ENCODE measurements at places on chromosomes 4 and X.

DNA sequence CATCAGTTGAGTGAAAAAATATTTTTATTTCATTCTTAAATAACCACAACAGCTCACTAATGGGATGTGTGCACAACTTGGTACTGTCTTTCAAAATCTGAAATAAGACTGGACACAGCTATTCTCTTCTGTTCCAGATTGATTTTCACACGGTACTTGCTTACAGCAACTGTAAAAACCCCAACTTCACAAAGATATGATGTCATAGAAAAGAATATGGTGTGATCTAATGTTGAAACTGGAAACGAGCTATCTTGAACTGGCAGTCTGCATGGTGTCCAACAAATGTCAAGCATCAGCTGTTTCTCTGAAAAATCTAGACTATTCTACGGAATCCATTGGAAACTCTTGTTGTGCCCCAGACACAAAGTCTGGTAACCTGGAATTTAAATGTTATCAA lies 14.7 kb downstream of the HELQ start:
- DNase-seq: no peak

DNA sequence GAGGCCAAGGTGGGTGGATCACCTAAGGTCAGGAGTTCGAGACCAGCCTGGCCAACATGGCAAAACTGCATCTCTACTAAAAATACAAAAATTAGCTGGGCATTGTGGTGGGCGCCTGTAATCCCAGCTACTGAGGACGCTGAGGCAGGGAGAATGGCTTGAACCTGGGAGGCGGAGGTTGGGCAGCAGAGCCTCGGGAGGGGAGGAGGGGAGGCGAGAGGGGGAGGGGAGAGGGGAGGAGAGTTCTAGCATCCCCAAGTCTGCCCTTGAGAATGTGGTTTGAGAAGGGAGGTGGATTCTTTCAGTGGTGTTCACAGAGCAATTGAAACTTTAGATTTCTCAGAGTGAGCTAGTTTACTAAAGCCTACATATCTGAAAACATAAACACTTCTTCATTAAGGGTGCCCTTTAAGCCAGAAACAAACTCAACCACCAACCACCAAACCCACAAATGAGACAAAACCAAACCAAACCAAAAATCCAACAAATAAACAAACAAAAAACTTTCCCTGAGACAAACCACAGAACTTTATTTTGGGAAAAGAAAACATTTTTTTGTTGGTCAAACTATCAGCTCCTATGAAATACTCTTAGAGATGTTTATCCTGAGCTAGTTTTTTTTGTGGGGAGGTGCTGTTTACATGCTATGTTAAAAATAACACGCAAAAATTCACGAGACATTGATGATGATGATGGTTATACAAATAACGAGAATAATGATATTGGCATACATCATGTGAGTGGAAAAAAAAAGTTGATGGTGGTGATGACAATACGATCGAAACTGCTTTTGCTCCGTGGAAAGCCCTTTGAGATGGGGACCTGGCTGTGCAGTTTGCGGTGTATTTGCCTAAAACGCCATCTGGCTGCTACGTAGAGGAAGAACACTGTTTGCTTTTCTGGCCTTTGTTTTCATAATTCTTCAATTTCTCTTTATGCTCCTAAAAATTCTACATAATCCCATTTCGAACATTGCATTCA lies 98.2 kb upstream of the PRKX start:
- peak; percentile 58 for DNase-seq

DNA sequence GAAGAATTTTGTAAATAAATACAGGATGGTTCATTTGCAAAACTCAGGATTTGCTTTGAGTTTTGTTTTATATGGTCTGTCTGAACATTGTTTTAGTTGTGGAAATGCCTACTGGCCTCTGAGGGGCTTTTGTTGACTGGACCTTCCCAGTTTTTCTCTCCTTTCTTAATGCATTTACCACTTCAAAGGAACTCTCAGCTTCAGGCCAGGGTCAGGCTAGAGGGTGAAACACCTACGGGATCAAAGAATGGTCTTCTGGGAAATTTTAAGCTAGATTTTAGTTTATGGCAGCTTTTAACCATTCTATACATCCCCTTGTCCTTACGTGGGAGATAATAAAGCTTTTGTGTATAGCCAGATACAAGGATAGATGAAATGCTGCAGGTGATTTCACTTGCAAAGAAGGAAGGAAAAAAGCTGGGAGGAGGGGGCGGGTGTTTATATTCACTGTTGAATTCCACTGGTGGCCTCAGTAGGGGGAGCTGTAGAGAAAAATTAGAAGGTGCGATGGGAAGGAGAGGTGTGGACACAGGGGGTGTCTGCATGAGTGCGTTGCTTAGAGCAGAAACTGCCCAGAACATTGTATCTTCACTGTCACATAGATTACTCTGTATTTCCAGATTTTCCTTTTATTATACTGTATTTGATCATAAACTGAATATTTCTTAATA lies 151.8 kb downstream of the TSPAN5 start:
- no peak for DNase-seq

GRCh38 chr4:38099908-38100407 lies 139.8 kb downstream of the PTTG2 start:
- no peak for DNase-seq

DNA sequence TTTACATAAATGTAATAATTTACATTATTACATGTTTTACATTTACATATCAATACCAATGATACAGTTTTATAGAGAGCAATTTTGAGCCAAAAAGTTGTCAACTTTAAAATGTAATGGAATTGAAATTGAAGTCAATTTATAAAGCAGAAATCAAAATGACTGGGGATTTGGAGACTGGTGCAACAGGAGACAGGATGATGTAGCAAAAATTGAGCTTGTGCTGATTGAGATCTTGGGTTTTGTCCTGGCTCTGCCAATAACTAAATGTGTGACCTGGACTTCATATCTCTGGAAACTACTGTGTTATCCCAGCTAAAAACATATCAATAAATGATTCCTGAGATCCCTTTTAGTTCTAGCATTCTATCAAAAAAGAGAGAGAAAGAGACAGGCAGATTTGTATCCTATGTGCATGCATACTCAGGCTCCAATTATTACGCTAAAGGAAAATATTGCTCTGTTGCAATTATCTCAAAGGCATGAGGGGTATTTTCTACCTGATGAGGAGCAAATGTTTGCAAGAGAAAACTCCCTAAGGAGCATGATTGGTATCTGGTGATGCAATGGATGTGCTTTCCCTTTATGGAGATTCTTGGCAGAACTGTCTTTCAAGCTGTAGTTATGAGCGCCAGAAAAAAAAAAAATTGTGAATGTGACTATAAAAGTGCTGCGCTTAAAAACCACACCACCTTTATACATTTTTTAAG lies 14.7 kb downstream of the EXOC1L start:
- DNase-seq: no peak

- no peak for DNase-seq
Measured at GRCh38 chr4:53592122-53592521, 836 bp upstream of the LNX1 start.

DNA sequence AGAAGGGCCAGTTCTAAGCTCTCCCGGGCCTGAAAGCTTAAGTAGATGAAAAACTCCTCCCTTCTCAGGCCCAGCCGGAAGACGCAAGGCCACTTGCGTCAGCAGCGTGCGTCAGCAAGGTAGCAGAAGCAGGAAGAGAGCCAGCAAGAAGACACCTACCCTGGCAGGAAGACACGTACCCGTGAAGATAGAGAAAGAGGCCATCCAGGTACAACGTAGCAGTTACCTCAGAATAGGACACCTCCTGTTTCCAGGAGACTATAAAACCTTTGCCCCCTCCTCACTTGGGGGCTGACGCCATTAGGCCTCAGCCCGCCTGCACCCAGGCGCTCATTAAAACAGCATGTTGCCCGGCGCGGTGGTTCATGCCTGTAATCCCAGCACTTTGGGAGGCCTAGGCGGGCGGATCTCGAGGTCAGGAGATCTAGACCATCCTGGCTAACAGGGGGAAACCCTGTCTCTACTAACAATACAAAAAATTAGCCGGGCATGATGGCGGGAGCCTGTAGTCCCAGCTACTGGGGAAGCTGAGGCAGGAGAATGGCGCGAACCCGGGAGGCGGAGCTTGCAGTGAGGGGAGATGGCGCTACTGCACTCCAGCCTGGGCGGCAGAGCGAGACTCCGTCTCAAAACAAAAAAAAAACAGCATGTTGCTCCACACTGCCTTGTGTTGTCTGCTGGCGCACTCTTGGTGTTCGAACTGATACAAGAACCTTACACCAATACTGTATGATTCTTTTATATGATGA lies 242.7 kb upstream of the NWD2 start:
- DNase-seq: no peak

- no peak for DNase-seq
Measured at GRCh38 chrX:38991656-38992440, 190.6 kb downstream of the MID1IP1 start.

GRCh38 chrX:47650164-47651042 lies at the start of gene ELK1:
Gene ELK1, minus strand, starts transcription at chrX:47650563. Its CDS starts 9,122 bp downstream, at chrX:47641441.
- peak; percentile 98 for DNase-seq

DNA sequence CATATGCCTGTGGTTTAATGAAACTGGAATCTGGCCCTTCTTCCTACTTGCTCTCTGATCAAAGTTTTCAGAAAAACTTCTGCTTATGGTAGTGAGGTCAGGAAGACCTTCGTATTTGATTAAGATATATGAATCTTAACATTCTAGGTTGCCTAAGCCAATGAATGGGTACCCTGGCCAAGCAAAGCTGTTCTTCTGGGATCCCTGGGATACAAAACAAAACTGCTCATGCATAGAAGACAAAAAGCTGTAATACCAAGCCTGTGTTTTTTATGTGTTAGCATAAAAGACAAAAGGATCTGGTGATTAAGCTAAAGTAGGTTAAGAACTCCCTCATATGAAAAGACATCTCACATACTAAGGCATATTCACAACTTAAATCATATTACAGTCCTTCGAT lies 21.6 kb downstream of the ANKRD17 start:
- DNase-seq: no peak

DNA sequence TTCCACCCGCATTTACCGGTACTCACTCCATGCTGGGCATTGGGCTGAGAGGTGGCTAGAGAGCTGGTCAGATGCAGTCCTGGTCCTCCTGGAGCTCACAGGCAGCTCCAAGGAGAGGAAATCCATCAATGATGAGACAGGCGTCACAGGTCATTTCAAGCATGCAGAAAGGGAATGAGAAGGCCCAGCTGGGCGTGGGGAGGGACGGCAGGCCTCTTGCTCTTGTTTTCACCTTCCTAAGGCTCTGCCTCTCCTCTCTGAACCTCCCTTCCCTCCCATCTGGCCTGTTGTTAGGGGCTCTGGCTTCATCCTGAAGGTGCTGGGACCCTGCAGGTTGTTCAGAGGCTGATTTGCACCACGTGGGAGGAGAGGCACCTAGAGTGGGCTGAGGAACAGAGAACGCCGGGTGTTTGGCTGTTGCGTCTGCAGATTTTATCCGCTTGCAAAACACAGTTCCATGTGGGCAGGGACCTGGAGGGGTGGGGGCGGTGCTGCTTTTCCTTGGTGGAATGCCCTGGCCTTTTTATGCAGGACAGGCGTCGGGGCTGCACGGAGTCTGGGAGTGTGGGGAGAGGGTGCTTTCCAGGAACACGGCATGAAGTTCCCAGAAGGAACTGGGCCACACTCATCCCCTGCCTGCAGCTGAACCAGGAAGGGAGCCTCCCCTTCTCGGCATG lies 81.5 kb upstream of the PSAPL1 start:
- no peak for DNase-seq

GRCh38 chrX:920234-920799 lies 289.7 kb downstream of the SHOX start:
- DNase-seq: no peak

DNA sequence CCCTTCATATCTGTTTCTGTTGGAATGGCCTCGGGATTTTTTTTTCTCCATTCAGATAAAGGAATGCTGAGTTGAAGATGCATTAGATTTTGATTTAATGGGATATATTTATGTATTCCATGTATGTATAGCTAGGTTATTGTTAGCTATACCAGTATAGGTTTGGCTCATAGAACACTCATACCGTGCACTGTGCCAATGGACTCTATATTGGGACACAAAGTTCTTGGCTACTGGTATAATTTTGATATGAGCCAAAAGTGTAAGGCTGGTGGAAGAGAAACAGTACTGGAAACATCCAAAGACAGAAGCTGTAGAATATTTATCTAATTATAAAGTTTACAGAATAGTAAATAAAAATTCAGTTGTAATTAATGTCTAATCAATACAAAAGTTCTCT lies 1912.1 kb downstream of the STIM2 start:
- DNase-seq: no peak

- DNase-seq: no peak
Measured at GRCh38 chr4:1058198-1058996, 47.0 kb downstream of the FGFRL1 start.

DNA sequence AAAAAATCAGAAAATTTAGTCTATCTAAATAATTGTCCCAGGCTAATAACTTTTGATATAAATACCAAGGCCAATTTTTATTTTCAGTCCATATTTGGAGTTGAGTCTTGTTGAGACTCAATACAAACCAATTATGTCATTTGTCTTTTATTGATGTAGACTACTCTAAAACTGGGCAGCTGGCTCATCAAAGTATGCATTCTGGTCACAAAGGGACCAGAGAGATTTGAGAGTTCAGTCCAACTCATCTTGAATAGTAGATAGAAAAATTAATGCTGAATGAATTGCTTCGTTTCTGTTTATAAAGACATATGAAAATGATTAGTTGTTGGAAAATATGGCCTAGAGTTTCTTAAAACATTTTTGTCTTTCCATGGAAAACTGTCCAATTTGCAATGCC lies 412.5 kb upstream of the KLHL4 start:
- no peak for DNase-seq

DNA sequence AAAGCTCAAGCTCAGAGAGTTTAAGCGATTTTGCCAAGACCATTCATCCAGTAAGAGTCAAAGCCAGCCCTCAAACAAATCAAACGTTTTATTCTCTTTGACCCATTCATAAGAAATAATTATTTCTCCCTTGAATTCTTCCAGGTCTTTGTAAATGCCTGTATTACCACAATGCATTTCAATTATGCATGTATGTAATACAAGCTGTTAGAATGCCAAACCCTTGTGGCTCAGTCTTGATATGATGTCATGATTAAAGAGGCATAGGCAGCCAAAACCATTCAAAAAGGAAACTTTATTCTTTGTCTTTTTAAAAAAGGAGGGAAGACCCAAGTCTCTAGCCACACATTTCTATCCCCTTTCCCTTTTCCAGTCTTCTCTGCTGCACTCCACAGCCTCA lies 56.5 kb upstream of the PGM2 start:
- DNase-seq: no peak

DNA sequence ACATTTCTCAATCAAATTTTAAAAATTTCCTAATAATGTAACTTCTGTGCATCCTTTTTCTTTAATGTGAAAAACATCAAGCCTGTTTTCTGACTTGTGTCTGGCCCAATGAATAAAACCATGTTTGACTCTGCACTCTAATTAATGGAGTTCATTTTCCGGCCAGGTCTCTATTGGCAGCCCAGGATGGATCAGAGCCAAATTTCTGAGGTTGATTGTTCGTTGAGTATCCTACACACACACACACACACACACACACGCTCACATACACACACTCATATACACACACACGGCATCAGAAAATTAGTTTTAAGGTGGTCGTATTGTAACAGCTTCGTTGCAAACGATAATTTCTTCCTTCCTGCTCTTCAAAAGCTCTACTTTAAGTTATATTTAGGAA lies 28.9 kb upstream of the TLL1 start:
- peak; percentile 20 for DNase-seq

GRCh38 chr4:174534461-174534860 lies 12.2 kb upstream of the HPGD start:
- DNase-seq: no peak

GRCh38 chr4:65416891-65417290 lies 253.4 kb downstream of the EPHA5 start:
- peak; percentile 33 for DNase-seq

Data from NCI-H345 (cell line).